ENCODE measurements at places on chromosomes 13 and 19.
A peak's percentile ranks its signal among the peaks of the same experiment; 100 is the strongest.

DNA sequence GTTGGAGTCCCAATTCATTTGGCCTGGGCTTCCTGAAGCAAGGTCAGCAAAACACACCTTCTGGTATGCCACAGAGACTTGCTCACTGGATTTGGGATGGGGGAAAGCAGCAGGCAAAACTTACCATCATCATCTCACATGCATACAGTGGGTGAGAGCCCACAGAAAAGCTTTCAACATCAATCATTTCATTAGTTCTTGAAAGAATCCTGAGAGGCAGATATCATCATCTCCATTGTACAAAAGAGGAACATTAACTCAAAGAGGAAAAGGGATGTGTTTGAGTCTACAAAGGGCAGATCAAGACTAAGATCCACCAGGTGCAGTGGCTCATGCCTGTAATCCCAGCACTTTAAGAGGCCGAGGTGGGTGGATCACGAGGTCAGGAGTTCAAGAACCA lies 6.4 kb downstream of the WDR87 start:
- no peak overlapping the region for H3K4me3 ChIP-seq
- H3K36me3 ChIP-seq: no peaks in the 10 kb centered on the region
- peaks cover 3% of the 10 kb centered on the region for H3K4me1 ChIP-seq
- no peak for DNase-seq
- no peaks in the 10 kb centered on the region for H3K27me3 ChIP-seq
- H3K27ac ChIP-seq: no peak overlapping the region

GRCh38 chr19:51020988-51021651 lies 1.6 kb upstream of the KLK10 start:
- peak; percentile 74 for DNase-seq
- H3K36me3 ChIP-seq: no peaks in the 10 kb centered on the region
- H3K27me3 ChIP-seq: peaks cover 53% of the 10 kb centered on the region
- H3K4me3 ChIP-seq: no peak overlapping the region

DNA sequence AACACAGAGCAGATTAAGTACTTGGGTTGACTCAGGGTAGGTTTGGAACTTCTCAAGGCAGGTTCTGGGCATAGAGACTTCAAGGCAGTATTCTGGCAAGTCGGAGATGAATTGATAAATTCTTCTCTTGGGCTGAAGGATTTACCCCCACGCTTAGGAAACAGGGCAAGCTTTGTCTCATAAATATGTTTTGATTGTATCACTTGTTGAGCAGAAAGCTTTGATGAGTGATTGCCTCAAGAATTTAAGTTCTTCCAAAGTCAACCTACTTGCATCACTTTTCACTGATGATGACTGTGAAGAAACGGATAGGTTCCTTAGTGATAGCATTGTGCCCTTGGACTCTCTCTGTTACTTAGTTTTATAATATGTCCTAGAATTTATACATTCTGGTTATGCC lies 258.6 kb upstream of the DACH1 start:
- no peaks in the 10 kb centered on the region for H3K4me1 ChIP-seq
- H3K4me3 ChIP-seq: no peak overlapping the region
- no peaks in the 10 kb centered on the region for H3K27me3 ChIP-seq
- DNase-seq: no peak
- H3K36me3 ChIP-seq: no peaks in the 10 kb centered on the region
- H3K27ac ChIP-seq: no peak overlapping the region

DNA sequence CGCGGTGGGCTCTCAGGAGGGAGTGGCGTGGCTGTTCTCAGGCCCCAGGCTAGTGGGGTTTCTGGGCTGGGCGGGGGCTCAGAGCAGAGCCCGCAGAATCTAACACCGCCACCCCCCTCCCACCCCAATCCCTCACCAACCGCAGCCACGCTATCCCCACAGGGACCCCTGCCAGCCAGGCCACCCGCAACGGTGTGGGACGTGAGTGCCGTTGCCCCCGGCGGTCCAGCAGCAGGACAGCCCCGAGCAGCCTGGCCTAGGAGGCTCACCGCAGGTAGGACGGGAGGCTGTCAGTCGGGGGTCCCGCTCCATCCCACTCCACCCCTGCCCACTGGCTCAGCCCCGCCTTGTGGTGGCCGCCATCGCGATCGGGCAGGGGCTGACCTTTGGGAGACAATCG lies at the start of gene NTN5:
Gene NTN5, minus strand, starts transcription at position 24 of the 400 bp plus-strand sequence. CDS start 2,031 bp downstream, outside the sequence.
- no peak for DNase-seq
- H3K27ac ChIP-seq: no peak within 1 kb of the TSS
- no peaks in the 10 kb centered on the region for H3K36me3 ChIP-seq
- H3K27me3 ChIP-seq: no peaks in the 10 kb centered on the region
- H3K4me1 ChIP-seq: no peaks in the 10 kb centered on the region

- no peaks in the 10 kb centered on the region for H3K27me3 ChIP-seq
- H3K4me3 ChIP-seq: no peak overlapping the region
- DNase-seq: no peak
- no peak overlapping the region for H3K27ac ChIP-seq
- H3K36me3 ChIP-seq: peaks cover 11% of the 10 kb centered on the region
These were observed 31.6 kb downstream of the SMIM24 start for GRCh38 chr19:3448616-3449334.

GRCh38 chr13:73939603-73940002 lies 194.6 kb downstream of the KLF12 start:
- no peaks in the 10 kb centered on the region for H3K27me3 ChIP-seq
- no peak overlapping the region for H3K4me3 ChIP-seq
- peaks cover 12% of the 10 kb centered on the region for H3K4me1 ChIP-seq
- H3K36me3 ChIP-seq: no peaks in the 10 kb centered on the region
- H3K27ac ChIP-seq: no peak overlapping the region
- DNase-seq: no peak

- no peaks in the 10 kb centered on the region for H3K27me3 ChIP-seq
- H3K4me3 ChIP-seq: no peak overlapping the region
- no peak for DNase-seq
- H3K27ac ChIP-seq: no peak overlapping the region
These were observed 13.5 kb downstream of the ARL11 start for GRCh38 chr13:49641801-49642291.

- no peaks in the 10 kb centered on the region for H3K4me1 ChIP-seq
- DNase-seq: no peak
- no peaks in the 10 kb centered on the region for H3K36me3 ChIP-seq
- no peak overlapping the region for H3K4me3 ChIP-seq
- no peaks in the 10 kb centered on the region for H3K27me3 ChIP-seq
- no peak overlapping the region for H3K27ac ChIP-seq
These were observed 6.9 kb upstream of the ICAM4 start for GRCh38 chr19:10279737-10280442.

GRCh38 chr13:42626176-42626860 lies 52.4 kb downstream of the TNFSF11 start:
- H3K36me3 ChIP-seq: no peaks in the 10 kb centered on the region
- no peaks in the 10 kb centered on the region for H3K27me3 ChIP-seq
- H3K4me3 ChIP-seq: no peak overlapping the region
- no peak overlapping the region for H3K27ac ChIP-seq

DNA sequence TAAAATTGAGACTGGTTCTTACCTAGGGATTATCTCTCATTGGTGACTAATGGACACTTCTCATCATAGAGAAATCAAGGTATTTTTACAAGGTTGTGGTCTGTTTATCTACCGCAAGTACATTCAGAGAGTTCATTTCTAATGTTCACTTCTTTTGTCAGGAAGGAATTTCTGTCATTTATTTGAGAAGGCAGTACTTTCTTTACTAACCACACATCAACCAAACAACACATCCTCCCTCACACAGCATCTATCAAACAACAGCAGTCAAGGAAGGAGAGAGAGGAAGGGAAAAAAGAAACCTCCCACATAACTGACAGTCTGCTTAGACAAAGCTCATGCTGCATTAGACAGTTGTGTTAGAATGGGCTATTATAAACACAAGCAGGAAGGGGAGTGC lies 182.3 kb upstream of the KLF12 start:
- no peak for DNase-seq
- H3K27ac ChIP-seq: no peak overlapping the region
- H3K27me3 ChIP-seq: peaks cover 4% of the 10 kb centered on the region
- H3K4me3 ChIP-seq: no peak overlapping the region
- H3K36me3 ChIP-seq: no peaks in the 10 kb centered on the region
- no peaks in the 10 kb centered on the region for H3K4me1 ChIP-seq

DNA sequence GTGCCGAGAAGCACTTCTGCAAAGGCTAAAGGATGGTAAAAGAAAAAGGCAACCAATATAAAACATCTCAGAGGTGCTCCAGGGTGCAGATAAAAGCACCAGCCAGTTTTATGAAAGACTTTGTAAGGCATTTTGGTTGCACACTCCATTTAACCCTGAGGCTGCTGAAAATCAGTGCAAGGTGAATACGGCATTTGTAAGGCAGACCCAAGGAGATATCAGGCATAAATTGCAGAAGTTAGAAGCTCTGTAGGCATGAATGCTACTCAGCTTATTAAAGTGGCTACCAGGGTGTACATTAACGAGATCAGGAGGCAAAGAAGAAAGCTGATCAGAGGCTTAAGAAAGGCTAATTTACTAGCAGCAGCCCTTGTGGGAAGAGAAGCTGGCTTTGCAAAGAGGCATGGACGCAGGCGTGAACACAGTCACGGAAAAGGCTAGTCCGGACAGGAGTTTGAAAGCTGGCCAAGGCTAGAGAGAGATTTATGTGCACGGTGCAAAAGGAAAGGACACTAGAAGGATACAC lies 99.6 kb downstream of the ZNF429 start:
- no peaks in the 10 kb centered on the region for H3K27me3 ChIP-seq
- DNase-seq: no peak
- peaks cover 28% of the 10 kb centered on the region for H3K4me1 ChIP-seq
- peak overlapping the region; percentile 72 for H3K27ac ChIP-seq

GRCh38 chr19:48480558-48481500 lies 11.7 kb downstream of the CYTH2 start:
- H3K36me3 ChIP-seq: peaks cover 19% of the 10 kb centered on the region
- no peak for DNase-seq
- H3K27me3 ChIP-seq: no peaks in the 10 kb centered on the region
- H3K4me1 ChIP-seq: no peaks in the 10 kb centered on the region
- peak overlapping the region; percentile 43 for H3K27ac ChIP-seq
- H3K4me3 ChIP-seq: no peak overlapping the region

DNA sequence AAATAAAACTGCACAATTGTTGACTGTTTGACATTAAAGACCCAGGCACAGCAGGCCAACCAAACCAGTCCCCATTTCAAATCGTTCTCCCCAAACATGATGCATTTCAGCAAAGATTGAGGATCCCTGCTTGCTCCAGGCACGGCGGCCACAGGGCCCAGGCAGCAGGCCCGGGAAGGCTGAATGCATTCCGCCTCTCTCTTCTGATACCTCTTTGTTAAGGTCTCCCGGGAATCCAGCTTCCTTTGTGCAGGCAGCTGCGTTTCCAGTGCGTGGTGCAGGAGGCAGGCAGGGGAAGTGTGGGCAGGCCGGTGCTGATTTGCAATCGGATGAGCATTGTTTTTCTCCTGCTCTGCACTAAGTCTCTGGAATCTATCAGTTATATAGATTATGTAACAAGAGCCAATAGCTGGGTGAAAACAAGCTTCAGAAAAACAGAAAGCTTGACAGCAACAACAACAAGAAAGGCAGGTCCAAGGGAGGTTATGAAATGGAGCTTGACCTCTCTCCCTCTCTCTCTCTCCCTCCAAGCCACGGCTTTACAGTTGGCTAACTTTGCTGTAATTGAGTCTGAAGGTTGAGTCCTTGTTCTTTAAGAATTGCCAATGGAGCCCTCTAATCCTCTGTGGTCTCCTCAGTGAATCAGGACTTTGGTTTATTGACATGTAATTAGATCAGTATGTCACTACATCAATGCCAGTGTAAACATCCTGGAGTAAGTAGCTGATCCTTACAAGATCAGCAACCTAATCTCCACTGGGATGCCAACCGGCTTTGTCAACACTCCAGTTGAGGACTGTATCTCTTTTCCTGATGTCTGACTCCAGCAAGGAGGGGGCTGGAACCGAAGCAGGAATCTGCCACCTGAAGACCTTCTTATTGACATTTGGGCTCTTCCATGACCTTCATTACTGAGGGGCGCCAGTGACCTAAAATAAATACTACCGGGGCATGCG lies 338.0 kb downstream of the TEX29 start:
- no peak overlapping the region for H3K4me3 ChIP-seq
- H3K27ac ChIP-seq: no peak overlapping the region
- peaks cover 32% of the 10 kb centered on the region for H3K27me3 ChIP-seq
- no peaks in the 10 kb centered on the region for H3K36me3 ChIP-seq
- DNase-seq: peak; percentile 34

DNA sequence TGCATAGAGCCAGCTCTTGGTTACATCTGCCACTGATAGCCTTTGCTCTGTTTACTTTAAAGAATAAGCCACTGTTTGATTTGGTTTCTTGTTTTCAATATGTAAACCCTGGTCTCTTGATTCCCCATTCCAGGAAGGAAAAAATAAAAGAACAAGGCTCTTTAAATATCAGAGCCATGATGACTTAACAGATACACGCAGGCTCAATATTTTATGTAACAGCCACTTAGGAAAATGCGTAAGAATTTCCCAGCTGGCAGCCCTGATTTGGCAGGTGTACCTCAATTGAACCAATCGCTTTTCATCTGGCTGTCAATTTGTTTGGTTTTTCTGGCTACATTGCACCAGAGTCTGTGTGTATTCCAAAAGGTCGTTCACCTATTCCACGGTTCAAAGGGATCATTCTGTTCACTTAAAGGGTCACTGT lies 65.6 kb downstream of the IRS2 start:
- no peaks in the 10 kb centered on the region for H3K4me1 ChIP-seq
- H3K27ac ChIP-seq: no peak overlapping the region
- H3K4me3 ChIP-seq: no peak overlapping the region
- H3K27me3 ChIP-seq: no peaks in the 10 kb centered on the region
- DNase-seq: no peak

DNA sequence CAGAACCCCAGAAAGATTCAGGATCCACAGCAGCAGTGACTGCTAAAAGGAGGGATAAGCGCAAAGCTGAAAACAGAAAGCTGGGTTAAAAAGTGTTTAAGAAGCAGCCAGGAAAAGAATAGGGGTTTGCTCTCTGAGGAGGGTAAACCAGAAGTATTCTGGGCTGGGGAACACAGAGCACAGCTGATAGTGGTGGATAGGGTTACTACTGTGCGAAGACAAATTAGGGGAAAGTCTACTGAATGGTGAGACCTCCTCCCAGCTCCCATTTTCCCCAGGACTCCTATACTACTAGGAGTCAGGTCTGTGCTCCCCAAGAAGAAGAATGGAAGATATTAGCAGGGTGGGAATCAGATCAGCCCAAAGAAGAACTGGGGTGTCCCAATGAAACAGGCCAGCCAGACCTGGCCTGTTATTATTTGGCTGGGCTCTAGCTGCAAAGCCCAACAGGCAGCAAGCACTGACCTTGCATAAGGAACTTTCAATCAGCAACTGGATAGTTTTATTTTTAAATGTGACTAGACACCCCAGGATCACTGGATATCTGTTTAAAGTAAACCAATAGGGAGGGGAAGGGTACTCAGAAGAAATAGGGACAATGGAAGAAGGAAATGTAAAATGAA lies 43.5 kb upstream of the SERTM1 start:
- DNase-seq: no peak
- no peak overlapping the region for H3K27ac ChIP-seq
- H3K27me3 ChIP-seq: no peaks in the 10 kb centered on the region

- no peak for DNase-seq
- H3K4me1 ChIP-seq: no peaks in the 10 kb centered on the region
- no peaks in the 10 kb centered on the region for H3K36me3 ChIP-seq
- peaks cover 46% of the 10 kb centered on the region for H3K27me3 ChIP-seq
- H3K27ac ChIP-seq: no peak overlapping the region
These were observed 4.5 kb downstream of the DACH1 start for GRCh38 chr13:71862459-71862943.

Data from cardiac muscle cell (in vitro differentiated cells and primary cell).